ENCODE measurements at places on chromosomes 5 and 9. TPM values are rescaled to one million over a fixed set of nuclear protein-coding genes. Genes with fewer than 3 reads are reported as not detected.

The DAB2IP gene
- total RNA-seq, result 56.3 TPM

The CCDC112 gene
- 11.3 TPM for total RNA-seq

DNA sequence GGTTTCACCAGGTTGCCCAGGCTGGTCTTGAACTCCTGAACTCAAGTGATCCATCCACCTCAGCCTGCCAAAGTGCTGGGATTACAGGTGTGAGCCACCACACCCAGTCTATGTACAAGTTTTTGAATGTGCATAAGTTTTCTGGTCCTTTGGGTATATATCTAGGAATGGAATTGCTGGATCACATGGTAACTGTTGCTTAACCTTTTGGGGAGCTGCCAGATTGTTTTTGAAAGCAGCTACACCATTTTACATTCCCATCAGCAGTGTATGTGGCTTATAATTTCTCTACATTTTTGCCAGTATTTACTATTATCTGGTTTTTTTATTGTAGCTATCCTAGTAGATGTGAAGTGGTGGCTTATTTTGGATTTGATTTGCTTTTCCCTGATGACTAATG is 8.9 kb upstream of the LNPEP start:
- DNase-seq, result no peak

DNA sequence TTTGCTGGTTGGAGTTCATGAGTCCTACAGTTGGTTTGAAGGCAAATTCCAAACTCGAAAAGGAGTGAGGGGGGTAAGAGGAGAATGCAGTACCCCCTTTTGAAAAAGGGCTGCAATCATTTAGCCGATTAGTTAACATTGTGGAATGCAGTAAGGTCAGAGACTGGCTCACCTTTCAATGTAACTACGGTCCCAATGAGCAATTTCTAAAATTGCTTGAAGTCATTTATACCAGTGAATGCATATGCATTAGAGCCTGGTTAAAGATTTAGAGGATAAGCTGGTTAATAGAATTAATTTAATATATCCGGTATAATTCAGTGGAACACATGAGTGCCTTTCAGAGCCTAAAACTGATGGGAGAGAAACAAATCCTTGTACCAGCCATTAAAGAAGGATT is 172.6 kb upstream of the PAPPA start:
- DNase-seq, result no peak

The KIF20A gene
- total RNA-seq, result 52.6 TPM

- DNase-seq, result peak; percentile 72
Measured at GRCh38 chr5:91151947-91152346, 231.2 kb downstream of the ARRDC3 start.

The PRELID1 gene
- 215 TPM for total RNA-seq

The IL7R gene
- 0.19 TPM for total RNA-seq

The KCNN2 gene
- total RNA-seq, result 1.2 TPM

GRCh38 chr9:89021154-89021803 is 30.0 kb downstream of the S1PR3 start:
- DNase-seq, result peak; percentile 41

The MAMDC2 gene
- total RNA-seq, result 0.29 TPM

DNA sequence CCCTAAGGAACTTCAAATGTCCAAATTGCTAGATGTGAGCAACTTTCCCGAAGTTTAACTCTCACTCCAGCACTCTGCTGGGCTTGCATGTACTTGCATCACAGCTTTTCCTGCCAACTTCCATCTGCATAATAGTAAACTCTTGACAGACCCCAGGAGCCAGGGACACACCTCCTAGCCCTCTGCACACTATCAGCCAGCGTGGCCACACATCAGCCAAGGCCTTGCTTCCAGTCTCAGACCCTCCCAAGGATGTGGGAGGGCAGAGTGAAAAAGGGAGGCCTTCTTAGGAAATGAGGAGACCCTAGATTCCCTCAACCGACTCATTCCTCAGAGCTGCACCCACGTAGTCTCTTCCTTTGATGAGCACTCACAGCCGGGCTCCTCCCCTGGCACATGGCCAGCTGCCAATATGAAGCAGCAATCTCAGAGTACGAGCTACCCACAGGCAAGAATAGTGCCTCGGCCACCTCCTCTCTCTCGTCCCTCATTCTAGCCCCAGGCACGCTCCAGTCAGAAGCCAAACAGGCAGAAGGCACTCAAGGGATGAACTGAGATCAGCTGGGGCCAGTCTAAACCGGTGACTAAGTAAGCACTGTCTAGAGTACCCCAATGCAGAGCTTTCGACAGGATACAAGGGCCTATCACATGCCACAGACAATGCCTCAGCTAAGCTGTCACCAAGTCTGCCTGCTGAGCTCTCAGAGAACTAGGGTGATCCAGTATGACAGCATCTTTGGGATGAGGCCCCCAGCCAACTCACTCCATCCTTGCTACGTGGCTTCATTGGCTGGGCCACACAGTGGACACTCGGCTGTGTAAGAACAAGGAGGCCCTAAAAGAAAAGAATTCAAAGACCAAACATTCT is 2.3 kb downstream of the P4HA2 start:
- peak; percentile 14 for DNase-seq

The LCN1 gene
- total RNA-seq, result not detected

GRCh38 chr5:55897206-55897894 is 46.2 kb downstream of the IL31RA start:
- no peak for DNase-seq
